ENCODE measurements at places on chromosomes 4 and X.

DNA sequence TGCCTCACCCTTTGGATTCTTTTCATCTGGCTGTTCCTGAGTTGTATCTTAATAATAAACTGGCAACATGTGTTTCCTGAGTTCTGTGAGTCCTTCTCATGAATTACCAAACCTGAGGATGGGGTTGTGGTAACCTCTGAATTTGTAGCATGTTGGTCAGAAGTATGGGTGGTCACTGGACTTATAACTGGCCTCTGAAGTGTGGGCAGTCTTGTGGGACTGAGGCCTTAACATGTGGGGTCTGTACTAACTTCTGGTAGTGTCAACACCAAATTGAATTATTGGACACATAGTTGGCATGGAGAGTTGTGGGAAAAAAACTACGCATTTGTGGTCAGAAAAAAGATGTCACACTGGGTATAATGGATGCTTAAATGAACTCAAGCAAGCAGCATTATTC is 45.0 kb upstream of the TNIP3 start:
- no peak for DNase-seq

DNA sequence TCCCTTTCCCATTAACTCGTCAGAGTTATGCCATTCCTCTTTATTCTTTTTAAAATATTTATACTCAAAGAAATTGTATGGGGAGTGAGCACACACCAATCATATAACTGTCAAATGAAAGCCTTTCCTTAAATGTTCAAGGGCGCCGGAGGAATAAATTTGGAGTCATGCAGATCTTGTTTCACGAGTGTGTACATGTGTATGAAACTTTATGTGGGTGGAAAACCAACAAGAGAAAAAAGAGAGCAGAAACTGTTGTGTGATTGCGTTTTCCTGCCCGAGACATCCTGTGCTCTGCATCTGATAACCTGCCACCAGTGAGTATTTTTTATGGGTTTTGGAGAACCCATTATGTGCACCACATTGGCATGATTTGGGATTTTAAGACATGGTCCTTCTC is 88.3 kb downstream of the FHDC1 start:
- DNase-seq, result no peak

- no peak for DNase-seq
These were observed 71.5 kb downstream of the PPP4R3C start for GRCh38 chrX:27391623-27392022.

GRCh38 chrX:29617276-29617675 is 598.1 kb upstream of the MAGEB2 start:
- no peak for DNase-seq

DNA sequence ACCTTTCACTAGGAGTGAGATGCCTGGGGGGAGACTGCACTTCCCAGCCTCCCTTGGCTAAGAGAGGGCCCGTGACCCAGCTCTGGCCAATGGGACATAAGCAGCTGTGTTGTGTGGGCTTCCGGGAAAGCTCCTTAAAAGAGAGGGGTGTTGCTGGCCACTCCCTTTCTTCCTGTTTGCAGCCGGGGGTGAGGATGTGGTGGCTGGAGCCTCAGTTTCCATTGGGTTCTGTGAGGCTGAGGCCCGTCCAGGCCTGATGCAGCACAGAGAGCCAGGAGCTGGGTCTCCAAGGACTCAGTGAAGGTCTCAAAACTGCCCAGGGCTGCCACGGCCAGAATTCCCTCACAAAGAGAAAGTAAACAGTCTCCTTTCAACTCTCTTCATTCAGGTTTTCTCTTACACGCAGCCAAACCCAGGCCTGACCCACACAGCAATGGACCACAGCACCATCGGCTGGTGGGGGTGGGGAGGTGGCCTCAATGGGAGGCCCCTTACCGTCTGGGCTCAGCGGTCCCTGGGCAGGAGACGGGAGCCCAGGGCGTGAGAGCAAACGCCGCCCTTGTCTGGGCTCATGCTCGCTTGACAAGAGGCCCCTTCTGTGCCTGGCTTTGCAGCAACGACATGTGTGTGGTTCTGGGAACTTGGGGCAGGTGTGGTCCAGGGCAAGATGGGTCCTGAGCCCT is 6.6 kb downstream of the NKX1-1 start:
- no peak for DNase-seq

DNA sequence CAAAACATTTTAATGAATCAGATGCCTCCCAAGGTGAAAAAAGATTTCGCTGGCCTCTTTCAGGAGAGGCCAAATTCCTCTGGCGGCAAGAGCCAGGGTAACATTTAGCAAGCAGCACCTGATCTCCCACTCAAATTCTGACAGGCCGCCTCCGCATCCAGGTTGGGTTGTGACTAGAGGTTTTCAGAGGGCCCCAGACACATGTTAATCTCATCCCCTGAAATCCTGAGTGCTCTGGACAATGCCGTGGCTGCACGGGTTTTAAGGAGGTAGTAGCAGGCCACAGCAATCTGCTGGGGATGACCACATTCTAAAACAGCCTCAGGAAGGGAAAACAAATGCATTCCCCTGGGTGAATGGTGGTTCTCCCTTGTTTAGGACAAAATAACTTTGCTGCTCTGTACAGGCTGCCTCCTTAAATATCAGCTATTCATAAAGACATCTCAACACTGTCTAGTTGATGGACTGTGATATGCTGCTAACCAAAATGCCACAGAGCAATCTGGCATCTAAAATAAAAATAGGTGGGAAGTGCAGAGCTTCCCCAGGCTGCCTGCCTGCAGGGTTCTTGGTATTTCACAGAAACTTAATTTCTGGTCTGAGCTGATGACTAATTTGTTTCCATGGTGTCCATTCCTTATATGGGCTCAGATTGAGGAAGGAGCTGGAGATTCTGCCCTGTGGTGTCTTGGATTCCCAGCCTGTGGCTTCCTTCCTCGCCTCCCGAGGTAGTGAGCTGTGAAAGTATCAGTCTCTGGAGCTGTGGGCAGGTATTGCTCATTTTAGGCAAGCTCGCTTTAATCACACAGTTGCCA is 202.0 kb downstream of the DCLK2 start:
- no peak for DNase-seq

- no peak for DNase-seq
These were observed 29.8 kb downstream of the FAM149A start for GRCh38 chr4:186134257-186134656.

- no peak for DNase-seq
These were observed 804.9 kb downstream of the RAB28 start for GRCh38 chr4:12679217-12679616.

Measured in stimulated activated CD4-positive, alpha-beta T cell treated with anti-CD3 and anti-CD28 coated beads, Interleukin-12 subunit alpha, Interleukin-12 subunit beta, amount 100 ng/mL, for 4 hours (primary cell).